ENCODE measurements at places on chromosomes 6 and 20.

GRCh38 chr20:21141825-21142224, 15.9 kb downstream of the KIZ start:
- no peak for DNase-seq

- DNase-seq = no peak
Observed at GRCh38 chr6:133223452-133224029, 17.6 kb upstream of the EYA4 start.

- no peak for DNase-seq
Observed at GRCh38 chr20:10771435-10772140, 97.8 kb upstream of the JAG1 start.

GRCh38 chr20:59110607-59111006, 53.0 kb upstream of the ZNF831 start:
- no peak for DNase-seq

All from pancreas (tissue), 10 donors.